ENCODE measurements at places on chromosomes 12 and 14. TPM values are rescaled to one million over a fixed set of nuclear protein-coding genes. Genes with fewer than 3 reads are reported as not detected.

- no peak for DNase-seq
These were observed 86.7 kb downstream of the NCOR2 start for GRCh38 chr12:124480469-124481256.

GRCh38 chr12:65949009-65949623 lies 124.8 kb downstream of the HMGA2 start:
- DNase-seq: no peak

Gene REM2
- polyA plus RNA-seq: 0.23 TPM

Gene CLMN
- 3.1 TPM for polyA plus RNA-seq

All from hindlimb muscle (tissue), 1 donor.